ENCODE measurements at places on chromosomes 13 and 19.

- no peak for DNase-seq
Observed at GRCh38 chr13:39781381-39781780, 125.9 kb downstream of the COG6 start.

DNA sequence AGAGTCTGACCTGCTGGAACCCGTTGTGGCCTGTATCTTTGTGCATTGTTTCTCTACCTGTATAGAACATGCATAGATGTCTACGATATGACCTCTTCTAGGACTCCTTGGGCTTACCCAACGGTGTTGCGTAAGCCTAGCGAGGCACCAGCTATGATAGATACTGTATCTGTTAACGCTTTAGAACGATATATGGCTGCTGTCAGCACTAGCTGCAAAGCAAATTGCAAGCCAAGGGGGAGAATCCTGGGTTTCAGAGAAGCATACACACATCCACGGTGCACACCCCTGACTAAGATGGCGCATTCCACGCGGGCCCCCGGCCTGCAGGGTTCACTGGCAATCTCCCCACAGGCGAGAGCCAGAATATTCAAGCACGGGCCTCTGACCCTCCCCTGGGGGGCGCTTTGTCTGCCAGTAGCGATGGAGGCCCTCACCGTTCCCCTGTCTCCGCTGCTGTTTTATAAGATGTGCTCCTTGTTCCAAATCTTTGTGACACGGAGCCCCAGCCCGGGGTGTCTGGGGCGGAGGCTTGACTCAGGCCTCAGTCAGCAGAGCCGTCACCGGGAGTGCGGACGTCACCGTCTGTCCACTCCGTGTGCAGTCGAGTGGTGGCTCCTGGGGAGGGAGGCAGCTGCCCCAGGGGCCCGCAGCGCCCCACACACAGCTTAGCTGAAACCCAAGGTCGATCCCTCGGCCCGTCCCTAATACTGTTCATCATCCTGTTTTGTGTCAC lies 12.9 kb upstream of the RPS15 start:
- DNase-seq, result no peak

DNA sequence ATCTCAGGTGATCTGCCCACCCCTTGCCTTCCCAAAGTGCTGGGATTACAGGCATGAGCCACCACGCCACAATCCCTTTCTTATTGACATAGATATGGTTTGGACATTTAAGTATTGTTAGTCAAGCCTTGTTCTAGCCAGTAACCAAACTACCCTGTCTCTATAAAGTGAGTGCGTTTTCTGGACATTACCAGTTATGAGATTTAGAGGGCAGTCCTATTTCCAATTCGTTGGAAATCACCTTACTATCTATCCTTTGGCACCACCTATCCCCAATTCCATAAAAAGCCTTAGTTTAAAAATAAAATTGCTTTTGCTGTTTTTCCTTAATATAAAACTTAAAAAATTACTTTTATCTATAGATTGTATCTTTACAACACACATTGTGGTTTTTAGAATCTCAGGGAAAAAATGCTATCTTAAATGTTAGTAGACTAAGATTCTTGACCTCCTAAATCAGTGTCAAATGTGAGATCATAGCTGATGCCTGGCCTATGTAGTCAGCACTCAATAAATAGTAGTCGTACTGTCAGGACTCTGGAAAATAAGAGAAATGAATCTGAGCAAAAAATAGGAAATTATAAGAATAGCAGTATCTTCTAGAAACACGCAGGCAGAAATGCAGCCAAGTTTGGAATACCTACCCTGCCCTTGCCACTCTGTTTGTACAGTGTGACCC lies 57.0 kb downstream of the NUFIP1 start:
- DNase-seq, result no peak

GRCh38 chr19:54164369-54165068 lies 5.0 kb upstream of the LENG1 start:
- DNase-seq, result no peak

- no peak for DNase-seq
Observed at GRCh38 chr13:31328549-31329235, 128.9 kb downstream of the B3GLCT start.

- no peak for DNase-seq
Observed at GRCh38 chr13:39890537-39890936, 235.1 kb downstream of the COG6 start.

DNA sequence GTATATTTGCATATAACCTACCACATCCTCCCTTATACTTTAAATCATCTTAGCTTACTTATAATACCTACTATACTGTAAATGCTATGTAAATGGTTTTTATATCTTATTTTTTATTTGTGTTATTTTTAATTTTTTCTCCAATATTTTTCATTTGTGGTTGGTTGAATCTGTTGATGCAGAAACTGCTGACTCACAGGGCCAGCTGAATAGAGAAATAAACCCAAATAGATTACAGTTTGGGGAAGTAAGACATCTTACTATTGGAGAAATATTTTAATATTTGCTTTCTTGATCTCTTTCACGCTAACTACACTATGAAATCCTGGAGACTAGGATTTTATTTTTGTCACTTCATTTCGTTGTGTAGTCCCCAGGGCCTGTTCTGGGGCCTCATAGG lies 7.1 kb downstream of the SMAD9 start:
- DNase-seq, result no peak

- DNase-seq, result no peak
Observed at GRCh38 chr19:14933506-14933905, 7.8 kb upstream of the OR7C2 start.

GRCh38 chr13:103473081-103473480 lies 406.9 kb upstream of the SLC10A2 start:
- DNase-seq, result no peak

Measured in NCI-H524 treated with DMSO at 0.1 percent for 48 hours (cell line).